GOT3 (cell line): ENCODE measurements at places on chromosomes 5 and 9.

DNA sequence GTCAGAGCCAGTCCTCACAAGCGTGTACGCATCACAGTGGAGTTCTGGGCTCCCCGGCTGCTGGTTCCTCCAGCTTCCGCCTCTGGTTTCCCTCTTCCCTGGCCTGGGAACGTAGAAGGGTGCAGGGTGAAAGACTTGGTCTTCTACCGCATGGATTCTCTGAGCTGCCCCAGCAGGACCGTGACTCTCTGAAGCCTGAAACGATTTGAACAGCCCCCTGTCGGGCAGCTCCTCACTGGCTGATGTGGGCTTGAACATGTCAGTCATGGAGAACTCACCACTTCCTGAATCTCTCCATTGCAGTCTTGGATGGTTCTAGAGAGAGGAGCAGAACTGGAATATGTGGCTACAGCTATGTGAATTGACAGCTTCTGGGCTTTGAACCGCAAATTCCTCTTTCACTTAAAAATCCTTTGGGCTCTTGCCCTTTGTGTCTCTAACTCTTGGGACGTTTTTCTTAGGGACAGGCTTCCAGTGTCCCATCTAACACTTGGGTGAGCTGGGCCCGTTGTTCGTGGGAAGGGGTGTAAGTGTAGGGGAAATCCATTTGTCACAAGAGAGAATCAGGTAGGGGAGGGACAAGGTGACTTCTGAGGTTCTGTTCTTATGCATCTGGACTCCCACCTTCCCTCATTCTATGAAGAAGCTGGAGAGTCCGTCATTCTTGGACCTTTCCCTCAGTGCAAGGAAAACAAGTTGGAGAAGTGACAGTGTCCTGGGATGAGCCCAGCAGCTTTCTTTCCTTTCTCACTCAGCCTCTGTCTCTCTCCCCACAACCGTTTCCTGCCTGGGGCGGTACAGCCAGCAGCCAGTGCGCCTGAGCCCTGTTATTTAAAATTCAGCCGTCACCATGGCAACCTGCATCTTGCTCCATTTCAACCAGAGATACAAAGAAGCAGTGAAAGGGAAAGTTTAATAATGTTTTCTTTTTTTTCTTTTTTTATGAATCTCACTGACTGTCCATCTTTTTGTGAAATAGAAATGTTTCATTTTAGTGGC lies 84.7 kb downstream of the PTTG1 start:
- DNase-seq: no peak

GRCh38 chr5:111574311-111574710 lies 62.0 kb upstream of the STARD4 start:
- no peak for DNase-seq

DNA sequence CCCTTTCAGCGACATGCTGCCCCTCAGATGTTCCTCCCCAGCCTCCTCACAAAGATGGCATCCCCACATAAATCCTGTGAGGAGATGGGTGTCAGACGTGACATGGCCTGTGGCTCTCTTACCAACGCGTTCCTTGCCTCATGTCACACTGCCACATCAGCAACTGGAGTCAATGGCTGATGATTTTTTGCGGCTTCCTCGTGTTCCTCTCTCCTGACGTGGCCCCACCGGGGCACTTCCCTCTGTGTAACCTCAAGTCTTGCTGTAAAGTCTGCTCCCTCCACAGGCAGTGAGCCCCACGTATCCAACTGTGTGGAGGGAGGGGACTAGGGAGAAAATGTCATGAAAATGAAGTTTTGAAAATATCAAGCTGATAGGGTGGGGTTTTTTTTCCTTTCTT lies 53.2 kb upstream of the SHISAL2B start:
- DNase-seq: no peak

- no peak for DNase-seq
Observed at GRCh38 chr9:116027511-116027910, 126.1 kb upstream of the PAPPA start.

GRCh38 chr5:160197341-160198144 lies 31.8 kb upstream of the FABP6 start:
- DNase-seq: no peak

DNA sequence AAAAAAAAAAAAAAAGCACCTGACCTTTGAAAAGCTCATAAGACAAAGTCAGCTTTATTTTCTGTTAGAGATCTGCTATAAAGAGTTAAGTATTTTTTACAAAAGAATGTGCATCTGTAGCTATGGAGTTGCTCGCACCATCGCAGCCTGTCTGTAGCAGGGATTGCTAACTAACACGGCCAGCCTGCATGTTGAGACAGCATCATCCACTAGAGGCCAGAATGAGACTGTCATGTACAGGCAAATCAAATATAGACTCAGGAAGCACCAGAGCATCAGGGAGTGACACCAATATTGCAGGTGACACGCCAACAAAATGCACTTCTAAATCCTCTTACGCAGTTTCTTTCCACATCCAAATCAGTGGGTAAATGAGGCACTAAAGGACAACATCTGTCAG lies 136.3 kb upstream of the RASEF start:
- no peak for DNase-seq

DNA sequence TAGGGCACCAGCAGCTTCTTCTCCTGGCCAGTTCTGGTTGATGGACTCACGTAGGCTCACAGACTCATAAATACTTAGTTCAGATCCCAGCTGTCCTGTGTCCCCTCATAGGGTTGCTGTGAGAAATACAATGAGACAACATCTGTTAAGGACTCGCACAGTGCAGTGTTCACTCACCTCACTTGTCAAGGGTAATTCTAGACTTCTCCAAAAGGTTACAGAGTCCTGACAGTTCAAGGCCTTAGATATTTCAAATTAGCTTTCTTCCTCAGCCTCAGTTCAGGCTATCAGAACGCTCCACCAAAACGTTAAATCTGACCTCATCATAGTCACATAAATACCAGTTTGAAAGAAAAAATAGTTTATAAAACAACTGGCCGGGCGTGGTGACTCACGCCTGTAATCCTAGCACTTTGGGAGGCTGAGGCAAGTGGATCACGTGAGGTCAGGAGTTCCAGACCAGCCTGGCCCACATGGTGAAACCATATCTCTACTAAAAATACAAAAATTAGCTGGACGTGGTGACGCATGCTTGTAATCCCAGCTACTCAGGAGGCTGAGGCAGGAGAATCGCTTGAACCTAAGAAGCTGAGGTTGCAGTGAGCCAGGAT lies 106.3 kb downstream of the UGCG start:
- DNase-seq: no peak

DNA sequence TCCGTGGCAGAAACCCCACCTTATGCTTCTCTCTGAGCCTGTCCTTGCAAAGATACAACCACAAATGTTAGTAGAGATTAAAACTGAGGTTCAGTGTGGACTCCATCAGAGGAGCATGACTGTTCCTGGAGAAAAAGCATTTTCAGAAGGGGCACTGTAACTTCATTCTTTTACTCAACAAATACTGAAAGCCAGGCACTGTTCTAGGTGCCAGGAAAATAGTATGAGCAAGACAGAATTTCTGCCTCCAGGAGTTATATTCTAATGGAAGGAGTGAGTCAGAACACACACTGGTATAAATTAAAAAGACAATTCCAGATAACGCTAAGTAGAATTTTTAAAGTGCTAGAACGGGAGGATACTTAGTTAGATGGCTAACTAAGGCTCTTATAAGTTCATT lies 251.4 kb upstream of the GAS1 start:
- DNase-seq: no peak

GRCh38 chr5:93327605-93328004 lies 253.4 kb downstream of the NR2F1-AS1 start:
- DNase-seq: no peak

DNA sequence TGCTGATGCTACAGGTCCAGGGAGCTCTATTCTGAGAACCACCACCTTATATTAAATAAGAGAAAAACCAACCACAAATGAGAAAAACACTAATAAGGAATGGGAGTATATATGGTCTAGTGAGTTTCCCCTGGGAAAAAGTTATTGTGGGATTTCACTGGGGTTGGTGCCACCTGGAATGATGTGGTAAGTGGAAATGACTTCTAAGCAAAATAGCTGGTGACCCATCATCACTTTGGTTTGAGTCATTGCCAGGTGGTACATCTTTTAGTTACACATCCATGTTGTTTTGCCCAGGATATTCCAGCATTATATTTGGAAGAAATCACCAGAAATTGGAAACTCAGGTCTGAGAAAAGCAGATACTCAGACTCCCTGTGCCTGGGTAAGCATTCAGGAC lies 437.3 kb downstream of the DTWD2 start:
- DNase-seq: no peak

GRCh38 chr5:151054709-151055108 lies 26.1 kb downstream of the TNIP1 start:
- no peak for DNase-seq

DNA sequence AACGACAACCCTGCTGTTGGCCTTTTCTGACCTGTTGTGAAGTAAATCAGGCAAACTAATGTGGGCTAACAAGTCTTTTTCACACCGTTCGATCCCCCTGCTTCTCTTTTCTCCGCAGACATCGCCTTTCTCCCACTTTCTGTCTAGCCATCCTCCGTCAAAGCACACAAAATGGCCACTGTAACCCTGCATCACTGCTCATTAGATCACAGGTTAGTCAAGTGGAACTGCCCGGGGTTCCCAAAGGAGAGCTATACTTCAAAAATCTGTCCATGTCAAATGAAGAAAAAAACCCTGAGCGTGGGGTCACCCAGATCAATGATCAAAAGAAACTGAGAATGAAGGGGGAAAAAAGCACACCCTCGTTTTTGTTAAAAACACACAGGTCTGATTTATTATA lies 212.1 kb downstream of the ARL15 start:
- DNase-seq: no peak

DNA sequence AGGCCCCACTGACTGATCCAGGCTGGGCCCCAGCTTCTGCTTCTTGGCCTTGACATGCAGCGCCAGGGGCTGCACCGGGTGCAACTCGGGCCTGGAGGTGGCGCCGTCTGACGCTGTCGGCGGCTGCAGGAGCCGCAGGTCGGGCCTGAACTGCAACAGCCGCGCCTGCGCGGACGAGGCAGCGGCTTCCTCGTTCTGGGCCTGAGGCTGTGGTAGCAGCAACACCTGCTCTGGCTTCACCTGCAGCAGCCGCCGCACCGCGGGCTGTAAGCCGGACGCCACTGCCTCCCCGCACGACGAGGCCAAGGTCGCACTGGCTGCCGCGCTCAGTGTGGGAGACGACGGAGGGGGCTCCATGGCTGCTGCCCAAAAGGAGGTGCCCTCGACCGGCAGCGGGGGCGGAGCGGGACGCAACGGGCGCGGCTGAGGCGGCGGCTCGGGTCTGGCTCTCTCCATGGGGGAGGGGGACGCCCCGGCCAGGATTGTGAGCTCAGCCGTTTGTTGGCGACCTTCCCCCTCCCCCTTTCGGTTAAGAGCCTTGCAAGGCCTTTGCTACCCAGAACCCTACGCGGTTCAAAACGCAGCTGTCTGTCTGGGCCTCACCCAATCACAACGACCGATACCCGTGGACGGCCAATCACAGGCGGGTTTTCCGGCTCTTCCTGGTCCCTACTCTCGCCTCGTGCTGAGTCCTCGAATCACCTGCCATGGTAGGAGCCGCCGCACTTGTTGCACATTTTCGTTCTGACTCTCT lies 438 bp downstream of the SOX30 start:
- no peak for DNase-seq

- no peak for DNase-seq
Observed at GRCh38 chr5:151195622-151196021, 28.3 kb downstream of the CCDC69 start.

GRCh38 chr9:79432485-79432884 lies 139.3 kb upstream of the TLE4 start:
- no peak for DNase-seq

GRCh38 chr5:63398346-63398745 lies 563.9 kb downstream of the HTR1A start:
- no peak for DNase-seq

DNA sequence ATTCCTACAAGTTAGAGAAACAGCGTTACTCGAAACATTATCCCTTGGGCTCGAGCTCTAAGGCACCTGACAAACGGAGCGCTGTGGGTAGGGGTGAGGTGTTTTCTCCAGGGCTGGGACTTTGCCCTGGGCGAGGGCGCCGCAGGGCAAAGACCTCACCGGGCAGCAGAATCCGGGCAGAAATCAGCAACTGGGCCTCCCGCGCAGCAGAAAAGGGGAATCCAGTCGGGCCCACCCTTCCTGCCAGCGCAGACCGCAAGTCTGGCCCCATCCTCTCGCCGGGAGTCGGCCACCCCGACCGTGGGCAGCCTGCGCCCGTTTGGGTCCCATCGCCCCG lies 430 bp upstream of the MSH3 start:
- DNase-seq: no peak

GRCh38 chr9:7185612-7186011 lies 427.8 kb downstream of the KDM4C start:
- DNase-seq: no peak

- DNase-seq: no peak
Observed at GRCh38 chr5:856531-857425, 6.0 kb upstream of the ZDHHC11 start.

- no peak for DNase-seq
Observed at GRCh38 chr5:138360941-138361452, 8.5 kb downstream of the KDM3B start.

DNA sequence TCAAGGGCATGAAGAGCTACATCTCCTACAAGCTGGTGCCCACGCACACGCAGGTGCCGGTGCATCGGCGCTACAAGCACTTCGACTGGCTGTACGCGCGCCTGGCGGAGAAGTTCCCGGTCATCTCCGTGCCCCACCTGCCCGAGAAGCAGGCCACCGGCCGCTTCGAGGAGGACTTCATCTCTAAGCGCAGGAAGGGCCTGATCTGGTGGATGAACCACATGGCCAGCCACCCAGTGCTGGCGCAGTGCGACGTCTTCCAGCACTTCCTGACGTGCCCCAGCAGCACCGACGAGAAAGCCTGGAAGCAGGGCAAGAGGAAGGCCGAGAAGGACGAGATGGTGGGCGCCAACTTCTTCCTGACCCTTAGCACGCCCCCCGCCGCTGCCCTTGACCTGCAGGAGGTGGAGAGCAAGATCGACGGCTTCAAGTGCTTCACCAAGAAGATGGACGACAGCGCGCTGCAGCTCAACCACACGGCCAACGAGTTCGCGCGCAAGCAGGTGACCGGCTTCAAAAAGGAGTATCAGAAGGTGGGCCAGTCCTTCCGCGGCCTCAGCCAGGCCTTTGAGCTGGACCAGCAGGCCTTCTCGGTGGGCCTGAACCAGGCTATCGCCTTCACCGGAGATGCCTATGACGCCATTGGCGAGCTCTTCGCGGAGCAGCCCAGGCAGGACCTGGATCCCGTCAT lies 1.4 kb downstream of the SNX18 start:
- no peak for DNase-seq
